ENCODE measurements at places on chromosomes 7 and 10. TPM values are rescaled to one million over a fixed set of nuclear protein-coding genes. Genes with fewer than 3 reads are reported as not detected.

The GRM3 gene
- total RNA-seq = 0.20 TPM

The CHCHD1 gene
- total RNA-seq = 18.6 TPM

DNA sequence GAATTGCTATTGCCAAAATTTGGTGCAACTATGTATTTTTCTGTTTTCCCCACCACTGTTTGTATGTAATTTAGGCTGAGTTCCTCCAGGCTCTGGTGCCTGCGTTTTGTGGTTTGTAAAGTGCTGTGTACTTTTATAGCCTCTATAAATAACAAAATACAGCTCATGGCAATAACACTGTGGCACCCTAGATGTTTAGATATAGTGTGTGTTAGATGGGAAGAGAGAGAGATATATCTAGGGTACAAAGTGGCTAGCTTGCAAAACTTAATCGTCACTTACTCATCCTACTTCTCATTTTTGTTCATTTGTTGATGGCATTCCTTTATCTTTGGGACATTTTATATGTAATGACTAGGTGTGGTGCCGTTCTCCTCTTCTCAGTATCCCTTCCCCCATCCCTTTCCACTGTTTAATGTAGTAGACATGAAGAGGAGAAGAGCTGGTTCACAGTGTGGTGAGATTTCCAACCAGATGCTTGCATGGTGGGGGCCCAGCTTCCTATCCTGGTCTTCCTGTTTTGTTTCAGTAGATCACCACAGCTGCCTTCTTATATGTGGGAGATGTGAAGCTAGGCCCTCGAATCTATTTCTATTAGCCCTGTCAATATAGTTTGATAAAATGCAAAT is 115.0 kb downstream of the SND1 start:
- no peak for DNase-seq

The HOXA11 gene
- total RNA-seq = 0.20 TPM

- DNase-seq = no peak
Measured at GRCh38 chr10:88608052-88608732, 21.6 kb downstream of the LIPJ start.

DNA sequence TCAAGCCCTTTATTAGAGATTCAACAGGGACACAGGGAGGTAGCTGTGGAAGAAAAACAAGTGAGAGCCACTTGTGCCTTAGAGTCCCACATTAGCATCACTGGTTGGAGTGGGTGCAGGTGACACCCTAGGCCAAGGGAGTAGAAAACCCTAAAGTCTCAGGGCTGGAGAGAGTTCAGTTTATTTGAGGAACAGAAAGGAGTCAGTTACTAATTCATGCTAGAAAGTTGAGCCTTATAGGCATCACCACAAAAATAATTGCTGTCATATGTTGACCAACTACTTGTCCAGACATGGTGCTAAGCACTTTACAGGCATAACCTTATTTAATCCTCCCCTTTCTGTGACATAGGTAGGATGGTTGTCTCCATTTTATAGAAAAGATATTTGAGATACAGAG is 20.9 kb upstream of the ACSL5 start:
- DNase-seq = no peak

The ZMIZ1 gene
- 26.4 TPM for total RNA-seq

The CRTAC1 gene
- 3.2 TPM for total RNA-seq

GRCh38 chr7:94354953-94355352 is 39.7 kb upstream of the COL1A2 start:
- DNase-seq = peak; percentile 73

The LGI1 gene
- total RNA-seq = 2.6 TPM

GRCh38 chr10:58887474-58887873 is 289.0 kb upstream of the PHYHIPL start:
- no peak for DNase-seq

The SPDYE16 gene
- total RNA-seq = 0.10 TPM

GRCh38 chr10:6701289-6701688 is 121.2 kb upstream of the PRKCQ start:
- DNase-seq = no peak

DNA sequence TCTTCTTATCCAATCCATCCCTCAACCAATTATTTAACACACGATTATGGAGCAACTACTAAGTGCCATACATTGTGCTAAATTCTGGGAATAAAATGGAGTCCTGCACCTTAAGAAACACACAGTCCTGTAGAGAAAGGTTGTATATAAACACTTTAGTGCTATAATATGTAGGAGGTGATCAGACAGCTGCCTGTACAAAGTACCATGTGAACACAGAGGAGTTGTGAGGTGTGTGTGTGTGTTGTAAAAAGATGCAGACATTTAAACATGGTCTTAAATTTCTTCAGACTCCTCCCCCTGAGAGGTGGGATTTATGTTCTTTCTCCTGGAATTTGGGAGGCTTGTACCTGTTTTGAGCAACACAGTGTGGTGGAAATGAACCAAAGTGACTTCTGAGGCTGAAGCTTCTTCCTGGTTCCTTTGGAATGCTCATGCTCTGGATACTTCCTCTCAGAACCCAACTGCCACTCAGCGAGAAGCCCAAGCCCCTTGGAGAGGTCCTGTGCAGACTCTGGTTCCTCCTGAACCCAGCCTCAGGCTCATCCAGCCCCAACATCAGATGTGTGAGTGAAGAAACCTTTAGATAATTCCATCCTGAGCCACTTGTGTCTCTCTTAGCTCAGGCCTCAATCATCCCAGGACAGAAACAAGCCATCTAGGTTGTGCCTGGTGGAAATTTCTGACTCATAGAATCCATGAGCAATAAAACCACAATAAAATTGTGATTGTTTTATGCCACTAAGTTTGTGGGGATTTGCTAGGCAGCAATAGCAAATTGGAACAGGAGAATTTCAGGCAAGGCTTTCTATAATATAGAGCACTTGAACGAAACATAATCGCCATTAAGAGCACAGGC is 161.2 kb upstream of the FAM3C start:
- no peak for DNase-seq

DNA sequence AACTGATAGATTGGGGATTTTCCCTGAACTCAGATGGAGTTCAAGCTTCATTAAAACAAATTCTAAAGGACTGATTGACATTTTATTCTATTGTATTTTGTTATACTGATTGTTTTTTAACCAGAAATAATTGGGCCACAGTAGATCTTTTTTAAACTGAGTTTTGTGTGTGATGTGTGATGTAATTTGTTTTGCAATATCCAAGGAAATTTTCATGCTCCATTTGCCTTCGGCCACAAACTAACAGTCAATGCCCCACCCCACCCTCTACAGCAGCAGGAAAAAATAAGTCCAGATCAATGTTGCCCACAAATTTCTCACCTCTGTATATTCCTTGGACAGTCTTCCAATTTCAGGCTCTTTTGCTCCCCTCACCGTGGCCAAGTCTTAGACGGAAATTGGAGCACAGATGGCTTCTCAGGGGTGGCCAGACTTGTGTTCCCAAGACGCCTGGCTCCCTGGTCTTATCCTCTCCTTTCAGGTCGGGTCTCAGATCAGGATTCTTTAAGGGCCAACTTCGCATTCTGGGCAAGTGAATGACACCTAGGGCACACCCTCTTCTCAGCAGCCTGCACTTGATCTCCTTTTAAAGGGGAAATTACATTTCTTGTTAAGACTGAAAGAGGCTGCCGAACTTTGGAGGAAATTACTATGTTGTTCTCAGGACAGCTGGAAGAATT is at the start of gene SVOPL:
TSS of gene SVOPL (minus strand) at position 506 of the 680 bp plus-strand sequence. CDS start 22,317 bp downstream, outside the sequence.
- no peak for DNase-seq

GRCh38 chr7:32043688-32044087 is 26.5 kb downstream of the PDE1C start:
- DNase-seq = no peak

The PPP2R2D gene
- total RNA-seq = 39.4 TPM

The ANXA8L1 gene
- total RNA-seq = 51.0 TPM

DNA sequence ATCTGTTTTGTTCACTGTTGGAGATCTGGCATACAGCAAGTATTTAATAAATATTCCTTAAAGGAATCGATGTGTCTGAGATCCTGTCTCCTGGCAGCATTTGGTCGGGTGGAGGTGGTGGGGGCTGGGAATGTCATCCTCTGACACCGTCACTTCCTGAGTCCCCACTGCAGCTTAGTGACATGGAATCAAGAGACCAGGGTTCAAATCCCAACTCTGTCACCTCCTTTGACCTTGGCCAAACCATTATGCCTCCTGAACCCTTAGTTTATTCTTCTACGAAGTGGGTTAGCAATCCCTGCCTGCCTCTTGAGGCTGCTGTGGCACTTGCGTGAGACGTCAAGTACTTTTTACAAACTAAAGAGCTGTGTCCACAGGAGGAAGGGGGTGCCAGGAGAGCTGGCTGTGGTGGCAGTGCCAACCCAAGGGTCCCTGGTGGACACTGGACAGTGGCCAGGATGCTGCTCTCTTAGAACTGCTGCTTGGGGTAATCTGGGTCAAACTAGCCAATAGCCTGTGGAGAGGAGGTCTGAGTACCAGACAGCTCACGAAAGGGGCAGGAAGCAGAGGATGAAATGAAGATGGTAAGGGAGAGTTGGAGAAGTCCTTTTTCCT is 8.0 kb upstream of the ZMIZ1 start:
- DNase-seq = no peak

GRCh38 chr7:3103614-3104398 is 60.1 kb upstream of the CARD11 start:
- no peak for DNase-seq

DNA sequence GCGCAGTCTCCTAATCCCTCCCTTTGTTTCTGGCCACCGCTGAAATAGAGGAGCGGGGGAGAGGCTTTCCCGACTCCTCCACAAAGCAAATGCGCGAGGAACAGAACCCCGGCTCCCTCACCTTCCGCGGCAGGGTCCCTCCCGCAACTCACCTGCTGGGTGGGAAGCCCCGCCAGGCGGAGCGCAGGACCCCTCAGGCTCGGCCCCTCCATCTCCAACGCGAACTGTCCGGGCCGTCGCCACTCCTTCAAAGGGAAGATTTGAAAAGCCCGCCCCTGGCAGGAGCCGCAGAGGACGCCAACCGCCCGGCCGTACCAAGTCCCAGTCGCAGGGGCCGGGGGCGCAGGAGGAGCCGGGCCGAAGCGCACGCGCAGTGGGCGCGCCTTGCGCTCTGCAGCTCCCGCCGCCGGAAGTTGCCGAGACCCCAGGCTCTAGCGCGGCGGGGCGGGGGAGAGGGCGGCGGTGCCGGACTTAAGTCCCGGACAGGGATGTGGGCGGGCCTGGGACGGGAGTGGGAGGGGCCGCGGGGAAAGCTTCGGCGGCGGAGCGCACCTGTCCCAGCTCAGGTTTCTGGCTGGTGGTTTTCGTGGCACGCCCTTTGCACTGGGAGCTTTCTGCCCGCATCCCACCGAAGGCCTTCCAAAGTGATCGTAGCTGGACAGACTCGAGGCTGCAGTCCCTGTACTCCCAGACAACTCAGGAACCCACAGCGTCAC is at the start of gene RTKN2:
TSS of gene RTKN2 (minus strand) at position 446 of the 716 bp plus-strand sequence. CDS start at position 212, 234 bp downstream.
- DNase-seq = peak; percentile 72

The MUC3A gene
- not detected for total RNA-seq

GRCh38 chr10:119817991-119818888 is 54.4 kb downstream of the MCMBP start:
- DNase-seq = peak; percentile 39

DNA sequence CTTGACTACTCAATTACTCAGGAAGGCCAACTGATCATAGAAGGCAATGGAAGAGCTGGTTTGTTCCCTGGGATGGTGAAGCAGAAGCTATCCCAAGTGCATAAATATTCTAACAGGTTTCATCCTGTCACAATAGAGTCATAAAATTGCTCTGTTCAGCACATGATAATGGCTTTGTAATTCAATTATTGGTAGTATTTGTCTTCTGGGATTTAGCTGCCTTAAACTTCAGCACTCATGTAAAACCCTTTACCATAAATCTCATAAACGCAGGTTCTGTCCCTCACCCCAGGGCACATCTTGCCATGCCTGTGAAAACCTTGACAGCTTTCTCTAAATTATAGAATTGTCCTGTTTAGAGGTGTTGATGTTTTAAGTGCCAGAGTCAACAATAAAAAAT is 417.6 kb downstream of the SORCS1 start:
- DNase-seq = no peak

GRCh38 chr10:78961760-78962159 is 107.0 kb upstream of the ZMIZ1 start:
- DNase-seq = no peak

GRCh38 chr7:12646139-12646538 is 41.3 kb upstream of the ARL4A start:
- no peak for DNase-seq

The MRM2 gene
- 12.4 TPM for total RNA-seq

The GTPBP4 gene
- 36.8 TPM for total RNA-seq

GRCh38 chr7:110645060-110645459 is 445.9 kb upstream of the LRRN3 start:
- DNase-seq = no peak

GRCh38 chr10:32155075-32155516 is 98.9 kb upstream of the KIF5B start:
- no peak for DNase-seq

DNA sequence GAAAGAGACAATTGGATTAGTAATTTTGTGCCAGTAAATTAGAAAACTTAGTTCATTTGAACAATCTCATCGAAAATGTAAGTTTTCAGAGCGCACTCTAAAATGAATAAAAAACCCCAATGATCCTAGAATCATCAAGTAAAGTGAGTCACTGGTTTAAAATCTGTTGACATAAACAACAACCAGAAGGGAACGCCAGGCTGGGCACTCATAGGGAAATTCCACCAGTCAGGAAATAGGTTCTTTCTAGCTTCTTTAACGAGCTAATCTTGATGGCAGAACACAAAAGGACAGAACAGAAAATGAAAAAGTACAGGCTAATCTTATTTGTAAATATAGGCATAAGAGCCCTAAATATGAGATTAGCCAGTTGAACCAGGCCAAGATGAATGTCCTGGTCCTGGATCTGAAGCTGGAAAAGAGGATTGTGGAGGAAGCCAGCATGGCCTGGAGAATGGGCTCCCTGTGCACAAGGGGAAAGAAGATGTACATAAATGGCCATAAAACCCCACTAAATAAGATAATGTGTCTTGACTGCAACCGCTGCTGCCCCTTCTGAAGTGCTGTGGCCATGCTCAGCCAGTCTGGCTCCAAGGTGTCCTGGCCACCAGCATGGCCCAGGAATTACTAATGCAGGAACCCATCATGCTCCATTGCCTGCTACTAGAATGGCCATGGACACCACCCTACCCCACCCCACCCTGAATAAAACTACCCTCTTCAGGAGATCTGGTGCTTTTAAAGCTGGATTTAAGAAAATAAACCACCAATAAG is 114.0 kb downstream of the WDFY4 start:
- no peak for DNase-seq

GRCh38 chr7:78787854-78788253 is 665.6 kb downstream of the MAGI2 start:
- no peak for DNase-seq

- no peak for DNase-seq
Measured at GRCh38 chr10:59678884-59679301, 30.8 kb downstream of the SLC16A9 start.

The TMEM229A gene
- total RNA-seq = not detected

GRCh38 chr7:117564627-117565026 is 84.8 kb downstream of the CFTR start:
- DNase-seq = no peak

- DNase-seq = peak; percentile 41
Measured at GRCh38 chr7:116582806-116583444, 58.1 kb downstream of the CAV1 start.

GRCh38 chr10:127349737-127350136 is 153.3 kb upstream of the INSYN2A start:
- no peak for DNase-seq

DNA sequence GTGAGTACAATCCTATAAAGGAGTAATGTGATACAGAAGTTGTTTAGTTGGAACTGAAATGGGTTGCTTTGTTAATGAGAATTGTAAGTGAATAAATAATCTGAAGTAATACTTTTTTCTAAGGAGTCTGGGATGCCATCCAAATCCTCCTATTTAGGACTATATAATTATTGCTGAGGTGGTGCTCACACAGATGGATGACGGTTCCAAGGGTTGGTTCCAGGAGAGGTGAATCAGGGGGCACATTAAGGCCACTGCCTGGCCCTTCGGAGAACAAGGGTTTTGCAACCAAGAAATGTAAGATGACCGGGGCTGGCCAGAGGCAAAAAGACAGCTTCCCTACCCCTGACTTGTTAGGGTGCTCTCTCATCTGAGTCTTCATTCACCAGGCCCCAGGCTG is 352.7 kb downstream of the PHTF2 start:
- DNase-seq = no peak
